ENCODE measurements at places on chromosomes 16 and 17.
A peak's percentile ranks its signal among the peaks of the same experiment; 100 is the strongest.

DNA sequence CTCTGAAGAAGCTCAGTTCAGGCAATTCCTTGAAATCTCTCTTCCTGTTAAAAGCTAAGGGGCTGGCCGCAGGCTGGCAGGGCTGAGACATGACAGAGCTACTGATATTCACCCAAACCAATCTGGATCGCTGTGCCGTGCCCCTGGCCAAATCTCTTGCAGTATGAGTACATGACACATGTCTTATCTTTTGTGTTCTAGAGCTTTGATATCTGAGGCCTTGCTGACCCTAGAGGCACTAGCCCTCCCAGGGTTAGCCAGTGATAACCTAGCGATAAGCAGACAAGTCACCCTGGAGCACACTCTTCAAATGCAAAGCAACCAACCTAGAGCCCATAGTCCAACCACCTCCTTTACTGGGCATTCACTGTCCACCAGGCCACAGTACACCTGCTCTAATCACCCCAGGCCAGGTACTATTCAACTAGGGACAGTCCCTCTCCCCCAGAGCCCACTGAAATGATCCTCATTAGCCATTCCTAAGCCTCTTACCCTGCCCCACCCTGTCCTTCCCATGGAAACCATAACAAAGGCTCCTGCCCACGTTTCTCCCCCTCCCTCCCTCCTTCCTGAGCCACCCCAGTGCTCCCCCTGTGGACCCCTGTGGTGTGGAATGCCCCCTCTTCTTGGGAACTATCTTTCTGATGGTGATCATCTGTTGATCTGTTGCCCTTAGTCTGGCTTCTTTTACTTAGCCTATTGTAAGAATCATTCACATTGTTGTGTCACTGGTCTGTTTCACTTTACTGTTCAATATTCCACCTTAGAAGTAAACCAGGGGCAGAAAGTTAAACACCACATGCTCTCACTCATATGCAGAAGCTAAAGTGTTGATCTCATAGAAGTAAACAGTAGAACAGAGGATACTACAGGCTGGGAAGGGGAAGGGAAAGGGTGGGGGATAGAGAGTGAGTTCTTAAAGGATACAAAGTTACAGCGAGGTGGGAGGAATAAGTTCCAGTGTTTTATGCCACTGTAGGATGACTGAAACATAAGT, 52.5 kb downstream of the TEKT5 start:
- DNase-seq = no peak

GRCh38 chr17:72702136-72702735, 390.3 kb downstream of the SLC39A11 start:
- peak; percentile 43 for DNase-seq

- peak; percentile 85 for DNase-seq
These were observed 622 bp downstream of the HOXB6 start for GRCh38 chr17:48603959-48604769.

DNA sequence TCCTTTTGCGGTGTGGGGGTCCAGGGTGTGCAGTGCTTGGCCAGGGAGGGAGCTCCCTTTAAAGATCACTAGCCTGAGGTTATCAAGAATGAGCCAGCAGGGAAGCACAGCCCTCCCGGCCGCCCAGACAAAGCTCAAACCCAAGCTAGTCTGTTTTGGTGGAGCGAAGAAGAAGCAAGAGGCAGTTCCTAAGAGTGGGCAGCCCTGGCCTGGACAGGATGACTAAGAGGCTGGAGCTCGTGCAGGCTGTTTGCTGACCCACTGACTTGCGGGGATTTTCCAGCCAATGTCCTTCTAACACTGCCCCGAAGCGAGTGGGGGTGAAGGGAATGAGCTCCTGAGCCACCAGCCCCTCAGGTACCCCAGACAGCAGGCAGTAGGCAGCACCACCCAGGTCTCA, 134.4 kb downstream of the COPRS start:
- DNase-seq = peak; percentile 65

DNA sequence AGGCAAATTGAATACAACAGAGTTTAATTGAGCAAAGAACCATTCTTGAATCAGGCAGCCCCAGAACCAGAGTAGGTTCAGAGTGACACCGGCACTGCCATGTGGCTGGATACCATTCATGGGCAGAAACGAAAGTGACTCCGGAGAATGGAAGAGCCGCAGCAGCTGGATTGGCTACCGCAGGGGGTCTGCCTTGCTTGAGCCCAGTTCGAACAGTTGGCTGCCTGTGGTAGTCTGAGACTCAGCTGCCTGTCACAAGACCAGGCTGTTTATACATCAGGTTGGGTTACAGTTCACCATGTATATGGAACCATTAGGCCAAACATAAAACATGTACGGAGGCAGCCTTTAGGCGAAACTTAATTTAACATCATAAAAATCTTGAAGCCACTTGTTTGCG, 205.2 kb upstream of the CHMP6 start:
- DNase-seq = no peak

GRCh38 chr17:64920419-64921172, 1.3 kb upstream of the LRRC37A3 start:
- peak; percentile 73 for DNase-seq

DNA sequence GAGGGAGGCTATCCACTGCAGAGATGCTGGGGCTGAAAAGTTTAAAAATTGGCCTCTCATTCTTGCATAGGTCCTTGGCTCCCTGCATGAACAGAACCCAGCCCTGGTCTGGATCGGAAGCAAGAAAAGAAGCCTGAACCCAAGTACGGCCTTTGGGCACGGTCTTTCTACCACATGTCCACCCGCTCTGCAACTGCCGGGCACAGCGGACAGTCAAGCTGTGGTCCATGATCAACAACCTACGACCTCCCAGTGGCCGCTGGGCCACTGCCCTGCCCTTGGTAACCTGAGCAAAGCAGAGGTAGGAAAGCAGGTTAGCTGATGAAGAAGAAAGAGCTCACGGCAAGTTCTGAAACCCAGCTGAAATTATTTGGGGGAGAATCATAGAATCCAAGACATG, 3.6 kb downstream of the ABCC12 start:
- no peak for DNase-seq

- peak; percentile 11 for DNase-seq
These were observed 702 bp downstream of the NUDT21 start for GRCh38 chr16:56450275-56450985.

GRCh38 chr17:49552070-49552751, 23.5 kb upstream of the NXPH3 start:
- no peak for DNase-seq

- DNase-seq = no peak
These were observed 8.8 kb downstream of the TBX2 start for GRCh38 chr17:61408151-61409041.

GRCh38 chr17:9021992-9022572, 772 bp downstream of the NTN1 start:
- DNase-seq = peak; percentile 11

DNA sequence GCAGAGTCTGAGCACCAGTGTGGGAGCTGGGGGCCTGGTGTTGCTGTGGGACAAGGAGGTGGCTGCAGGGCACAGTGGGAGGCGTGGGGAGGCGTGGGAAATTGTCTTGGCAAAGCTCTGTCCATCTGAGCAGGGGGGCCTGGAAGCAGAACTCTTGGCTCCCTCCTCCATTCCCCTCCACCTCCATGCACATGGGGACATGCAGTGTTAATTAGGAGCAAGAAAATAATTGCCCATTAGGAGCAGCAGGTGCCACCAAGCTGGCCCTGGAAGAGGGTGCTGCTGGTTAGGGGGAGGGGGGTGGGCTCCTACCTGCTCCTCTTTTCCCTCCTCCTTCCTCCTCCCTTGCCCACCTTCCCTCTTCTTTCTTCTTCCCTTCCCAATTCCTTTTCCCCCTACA, 4.5 kb downstream of the TTYH2 start:
- no peak for DNase-seq

- peak; percentile 40 for DNase-seq
These were observed 76.7 kb upstream of the CBX4 start for GRCh38 chr17:79915850-79916430.

DNA sequence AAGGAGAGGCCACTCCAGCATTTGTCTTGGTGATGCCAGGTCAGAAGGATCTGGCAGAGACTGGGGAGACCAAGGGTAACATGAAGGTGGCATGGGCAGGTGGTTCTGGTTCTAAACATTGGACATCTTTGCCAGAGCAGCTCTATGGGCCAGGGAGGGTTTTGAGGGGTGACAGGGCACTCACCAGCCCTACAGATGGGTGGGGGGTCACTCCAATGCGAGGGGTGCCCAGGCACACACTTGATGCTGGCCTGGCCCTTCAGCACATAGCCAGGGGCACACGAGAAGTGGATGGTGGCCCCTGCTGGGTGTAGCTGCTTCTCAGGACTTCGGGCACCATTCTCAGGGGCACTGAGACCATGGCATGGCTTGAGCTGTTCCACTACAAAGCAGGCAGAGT, 5.5 kb upstream of the PHF12 start:
- DNase-seq = no peak

DNA sequence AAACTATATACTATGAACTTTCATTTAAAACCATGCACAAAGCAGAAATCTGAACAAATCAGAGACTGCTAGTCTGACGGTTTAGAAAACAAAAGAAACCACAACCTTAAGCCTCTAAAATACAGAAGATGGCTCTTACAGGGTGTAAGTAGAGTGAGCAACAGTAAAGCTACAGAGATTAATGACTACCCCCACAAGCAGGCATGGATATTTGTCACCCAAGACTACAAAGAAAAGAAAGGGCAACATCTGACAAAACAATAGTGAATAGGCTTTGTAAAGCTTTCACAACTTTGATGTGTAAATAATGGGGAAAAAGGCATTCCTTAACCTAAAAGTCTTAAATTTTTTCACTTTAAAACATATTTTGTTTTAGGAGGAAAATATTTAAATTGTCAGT, 75.0 kb downstream of the SPAG9 start:
- peak; percentile 63 for DNase-seq

GRCh38 chr16:245105-245504, 10.5 kb downstream of the FAM234A start:
- no peak for DNase-seq

- no peak for DNase-seq
These were observed 54.5 kb downstream of the MRC2 start for GRCh38 chr17:62681939-62682381.

- no peak for DNase-seq
These were observed 43.4 kb downstream of the BAHCC1 start for GRCh38 chr17:81438688-81439087.

DNA sequence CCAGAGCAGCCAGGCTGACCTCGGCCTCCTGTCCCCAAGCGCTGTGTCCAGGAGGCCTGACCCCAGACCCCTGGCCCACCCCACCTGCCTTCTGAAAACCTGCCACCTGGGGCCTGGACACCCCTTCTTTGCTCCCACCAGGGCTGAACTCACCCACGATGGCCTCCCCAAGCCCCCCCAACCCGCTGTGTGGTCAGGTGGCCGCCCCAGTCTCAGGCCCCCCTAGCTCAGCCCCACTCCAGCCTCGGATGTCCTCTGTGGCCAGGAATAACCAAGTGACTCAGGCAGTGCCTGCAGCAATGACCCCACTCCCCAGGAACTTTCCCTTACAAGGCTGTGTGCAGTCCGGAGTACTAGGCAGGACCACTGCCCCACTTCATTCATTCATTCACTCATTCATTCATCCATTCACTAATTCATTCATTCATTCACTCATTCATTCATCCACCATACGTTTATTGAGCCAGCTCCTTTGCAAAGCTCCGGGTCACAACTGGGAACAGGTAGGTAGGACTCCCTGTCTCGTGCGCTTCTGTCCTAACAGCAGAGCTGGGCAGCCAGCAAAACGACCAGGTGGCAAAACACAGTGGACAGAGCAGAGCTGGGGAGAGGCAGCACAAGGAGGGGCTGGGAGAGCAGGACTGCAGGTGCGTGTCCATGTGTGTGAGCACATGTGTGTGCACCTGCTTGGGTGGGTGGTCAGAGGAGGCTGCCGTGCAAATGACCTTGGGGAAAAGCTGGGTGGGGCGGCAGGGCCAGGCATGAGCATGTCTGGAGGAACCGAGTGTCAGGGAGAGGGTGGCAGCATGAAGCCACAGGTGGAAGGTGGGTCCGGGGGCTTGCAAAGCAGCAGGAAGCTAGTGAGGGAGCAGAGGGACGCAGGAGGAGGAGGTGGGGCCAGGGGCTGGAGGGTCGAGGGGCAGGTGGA, 75.8 kb upstream of the CBX4 start:
- no peak for DNase-seq

- DNase-seq = no peak
These were observed 2.1 kb downstream of the KCNH4 start for GRCh38 chr17:42178817-42179216.

GRCh38 chr16:83722456-83723183, 85.2 kb upstream of the HSBP1 start:
- no peak for DNase-seq

GRCh38 chr16:73053364-73054124, 5.6 kb upstream of the ZFHX3 start:
- peak; percentile 77 for DNase-seq

DNA sequence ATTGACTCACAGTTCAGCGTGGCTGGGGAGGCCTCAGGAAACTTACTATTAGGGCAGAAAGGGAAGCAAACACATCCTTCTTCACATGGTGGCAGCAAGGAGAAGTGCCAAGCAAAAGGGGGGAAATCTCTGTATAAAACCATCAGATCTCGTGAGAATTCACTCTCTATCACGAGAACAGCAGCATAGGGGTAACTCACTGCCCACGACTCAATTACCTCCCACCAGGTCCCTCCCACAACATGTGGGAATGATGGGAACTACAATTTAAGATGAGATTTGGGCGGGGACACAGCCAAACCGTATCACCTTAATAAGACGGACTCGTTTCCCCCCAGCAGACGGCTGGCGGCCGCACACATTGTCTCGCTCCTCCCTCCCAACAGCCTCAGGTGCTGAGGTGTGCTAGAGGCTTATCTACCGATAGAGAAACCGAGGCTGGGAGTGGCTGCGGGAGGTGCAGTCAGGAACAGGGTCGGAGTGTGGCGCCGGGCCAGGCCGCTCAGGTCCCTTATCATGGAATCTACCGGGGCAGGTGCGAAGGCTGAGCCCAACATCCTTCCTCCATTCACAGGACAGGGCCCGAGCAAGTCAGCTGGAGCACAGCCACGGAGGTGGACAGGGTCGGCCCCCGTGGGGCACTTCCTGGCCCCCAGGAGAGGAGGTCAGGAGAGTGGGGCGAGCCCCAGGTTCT, 4.9 kb upstream of the ZG16B start:
- DNase-seq = no peak

DNA sequence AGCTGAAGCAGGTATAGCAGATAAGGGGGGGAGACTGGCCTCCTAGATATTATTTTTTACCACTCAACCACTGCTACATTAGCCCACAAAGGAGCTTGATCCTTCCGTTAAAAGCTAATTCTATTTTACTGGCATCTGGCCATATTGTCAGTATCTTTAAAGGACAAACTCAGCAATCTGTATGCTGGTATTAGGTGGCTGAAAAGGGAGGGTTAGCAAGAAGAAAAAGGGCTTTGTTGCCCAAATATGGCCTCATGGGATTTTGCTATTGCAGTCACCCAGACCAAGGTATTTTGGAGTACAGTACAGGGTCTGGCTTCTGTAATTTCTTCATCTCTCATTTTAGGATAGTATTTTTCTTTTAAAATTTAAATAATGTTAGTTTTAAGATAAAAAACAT, 14.4 kb downstream of the RFWD3 start:
- no peak for DNase-seq

- DNase-seq = no peak
These were observed 175.3 kb upstream of the CDH13 start for GRCh38 chr16:82451449-82451848.

- peak; percentile 68 for DNase-seq
These were observed 324.7 kb downstream of the SEC14L1 start for GRCh38 chr17:77465358-77466041.

All from amniotic epithelial cell (primary cell).